ENCODE measurements at places on chromosomes 5 and 9.

DNA sequence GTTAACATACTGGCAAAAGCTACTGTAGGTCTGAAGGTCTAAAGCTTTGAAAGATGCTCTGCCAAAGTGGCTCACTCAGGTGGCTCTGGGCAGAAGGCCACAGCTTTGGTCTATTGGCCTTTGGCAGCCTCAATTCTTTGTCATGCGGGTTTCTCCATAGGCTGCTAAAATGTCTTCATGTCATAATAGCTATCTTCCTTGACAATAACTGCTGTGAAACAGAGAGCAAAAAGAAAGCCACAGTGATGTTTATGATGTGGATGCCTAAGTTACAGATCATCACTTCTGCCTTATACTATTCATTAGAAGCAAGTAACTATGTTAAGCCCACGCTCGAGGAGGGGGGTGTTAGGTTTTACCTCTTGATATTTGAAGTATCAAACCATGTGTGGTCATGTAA, 906.1 kb upstream of the CDH9 start:
- DNase-seq, result no peak

- no peak for DNase-seq
These were observed 172.4 kb downstream of the SYK start for GRCh38 chr9:90974016-90974415.

GRCh38 chr5:115335301-115335700, 38.8 kb upstream of the CCDC112 start:
- no peak for DNase-seq

- DNase-seq, result no peak
These were observed 67.2 kb upstream of the SLC25A51 start for GRCh38 chr9:37971108-37971459.

Data from NCI-H345 (cell line).